ENCODE measurements at places on chromosomes 12 and 14.

GRCh38 chr14:35416108-35416750 lies 11.7 kb upstream of the NFKBIA start:
- DNase-seq = no peak

DNA sequence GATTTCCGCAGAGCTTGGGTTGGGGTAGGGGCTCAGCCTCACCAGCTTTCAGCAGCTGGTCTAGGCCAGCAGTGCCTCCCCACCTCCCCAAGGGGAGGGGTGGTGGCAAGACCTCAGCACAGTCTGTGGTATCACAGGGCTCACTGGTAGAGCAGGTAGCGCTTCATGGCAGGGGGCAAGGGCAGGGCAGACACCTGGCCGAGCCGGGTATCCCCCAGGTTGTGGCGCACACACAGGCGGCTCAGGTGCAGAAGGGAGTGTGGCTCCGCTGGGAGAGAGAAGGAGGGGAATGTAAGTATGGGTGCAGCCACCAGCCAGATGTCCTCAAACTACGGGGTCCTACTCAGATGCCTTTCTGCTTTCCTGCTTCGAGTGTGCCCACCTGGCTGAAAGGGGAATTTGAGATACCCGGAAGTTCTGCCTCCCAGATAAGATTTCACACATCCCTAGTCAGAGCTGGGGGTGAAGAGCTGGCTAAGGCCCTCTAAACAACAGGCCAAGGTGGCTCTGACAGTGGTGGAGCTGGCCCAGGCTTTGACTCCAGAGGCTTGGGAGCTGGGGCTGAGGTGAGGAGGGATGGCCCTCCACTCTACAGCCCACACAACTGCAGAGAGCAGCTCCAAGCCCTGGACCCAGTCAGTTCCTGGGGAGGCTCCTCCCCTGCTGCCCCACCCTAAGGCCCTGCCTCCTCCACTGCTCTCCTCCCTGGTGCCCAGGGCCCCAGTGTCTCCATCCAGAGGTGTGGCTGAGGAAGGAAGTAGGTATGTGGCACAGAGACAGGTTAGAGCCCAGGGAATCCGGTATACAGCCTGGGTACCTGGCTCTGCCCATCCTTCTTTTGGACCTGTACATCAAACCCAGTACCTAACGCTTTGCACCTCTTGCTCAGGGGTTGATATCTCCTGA lies 1.8 kb downstream of the SPSB2 start:
- DNase-seq = peak; percentile 62

GRCh38 chr14:105944632-105945610 lies 418.5 kb downstream of the TMEM121 start:
- no peak for DNase-seq

GRCh38 chr14:99286761-99287160 lies 14.8 kb upstream of the BCL11B start:
- no peak for DNase-seq

GRCh38 chr14:32009221-32009975 lies 67.7 kb upstream of the ARHGAP5 start:
- DNase-seq = no peak

DNA sequence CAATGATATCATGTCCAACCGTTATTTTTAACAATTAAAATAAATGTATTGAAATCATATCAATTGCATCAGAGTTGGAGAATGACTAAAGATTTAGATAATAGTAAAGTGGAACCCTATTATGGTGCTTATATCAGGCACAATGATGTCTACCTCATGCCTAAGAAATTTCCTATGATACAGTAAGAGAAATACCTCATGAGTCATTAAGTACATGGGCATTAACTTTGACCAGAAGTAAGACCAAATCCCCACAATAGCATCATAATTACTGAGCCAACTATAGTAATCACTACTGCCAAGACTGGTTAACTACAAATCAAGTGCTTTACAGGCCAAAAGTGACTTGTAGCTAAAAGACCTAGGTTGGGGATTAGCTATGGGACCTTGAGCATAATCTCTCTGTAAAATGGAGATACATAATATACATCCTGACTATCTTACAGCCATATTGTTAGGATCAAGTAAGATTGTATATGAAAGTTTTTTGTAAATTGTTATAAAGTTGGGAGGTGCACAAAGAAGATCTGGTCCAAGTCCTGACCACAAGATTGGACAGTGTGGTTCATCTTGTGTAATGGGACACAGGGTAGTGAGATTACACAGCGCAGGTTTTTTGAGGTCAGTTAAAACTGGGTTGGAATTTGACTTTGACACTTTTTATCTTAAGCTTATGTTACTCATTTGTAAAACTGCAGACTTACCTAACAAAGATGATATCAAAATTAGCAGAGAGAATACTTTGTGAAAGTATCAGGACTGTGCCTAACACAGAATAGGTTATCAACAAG lies 60.5 kb downstream of the ERGIC2 start:
- no peak for DNase-seq

GRCh38 chr12:92255741-92256140 lies 110.1 kb upstream of the BTG1 start:
- no peak for DNase-seq

- no peak for DNase-seq
Measured at GRCh38 chr12:10753059-10753458, 29.9 kb upstream of the YBX3 start.

- no peak for DNase-seq
Measured at GRCh38 chr12:14710632-14711320, 14.4 kb upstream of the GUCY2C start.

DNA sequence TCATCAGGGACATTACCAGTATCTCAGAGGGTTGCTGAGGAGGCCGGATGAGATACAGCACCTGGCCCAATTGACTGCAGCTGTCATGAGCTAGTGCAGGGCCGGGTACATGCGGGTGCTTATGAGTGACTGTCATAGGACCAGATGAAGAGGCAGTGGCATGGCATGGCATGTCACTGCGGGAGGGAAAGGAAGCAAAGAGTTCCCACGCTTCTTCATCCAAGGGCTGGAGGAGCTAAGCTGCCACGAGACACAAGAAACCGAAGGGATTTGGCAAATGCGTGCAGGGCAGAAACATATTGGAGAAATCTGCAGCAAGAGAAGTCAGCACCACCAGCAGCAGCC lies 10.7 kb upstream of the GPX2 start:
- DNase-seq = no peak

DNA sequence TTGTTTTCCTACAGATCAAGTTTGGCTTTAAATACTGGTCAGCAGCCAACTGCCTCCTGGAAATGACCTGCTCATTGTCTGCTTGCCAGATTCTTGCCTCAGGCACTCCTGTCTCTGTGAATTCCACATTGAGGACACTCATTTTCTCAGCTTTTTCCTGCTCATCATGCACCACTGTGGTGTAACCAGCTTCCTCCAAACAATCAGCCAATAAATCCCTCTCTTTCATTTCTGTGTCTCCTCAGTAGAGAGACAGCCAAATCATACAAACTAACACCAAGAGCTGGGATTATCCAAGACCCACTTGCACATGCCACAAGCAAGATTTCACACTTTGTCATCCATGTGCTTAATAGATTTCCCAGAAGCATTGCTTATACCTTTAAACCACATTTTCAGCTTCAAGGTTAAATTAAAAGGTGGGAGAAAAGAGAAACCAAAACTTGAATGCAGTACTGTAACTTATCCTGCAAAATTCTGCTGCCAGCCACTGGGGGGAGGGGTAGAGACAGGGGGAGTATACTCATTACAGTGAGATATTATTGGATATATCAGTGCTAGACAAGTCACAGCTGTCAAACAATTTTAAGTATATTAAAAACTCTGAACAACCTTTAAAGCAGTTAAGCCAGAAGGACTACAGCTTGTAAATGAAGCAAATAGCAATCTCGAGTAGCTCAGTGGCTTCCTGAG lies 105.0 kb downstream of the PPP2R5E start:
- peak; percentile 29 for DNase-seq

DNA sequence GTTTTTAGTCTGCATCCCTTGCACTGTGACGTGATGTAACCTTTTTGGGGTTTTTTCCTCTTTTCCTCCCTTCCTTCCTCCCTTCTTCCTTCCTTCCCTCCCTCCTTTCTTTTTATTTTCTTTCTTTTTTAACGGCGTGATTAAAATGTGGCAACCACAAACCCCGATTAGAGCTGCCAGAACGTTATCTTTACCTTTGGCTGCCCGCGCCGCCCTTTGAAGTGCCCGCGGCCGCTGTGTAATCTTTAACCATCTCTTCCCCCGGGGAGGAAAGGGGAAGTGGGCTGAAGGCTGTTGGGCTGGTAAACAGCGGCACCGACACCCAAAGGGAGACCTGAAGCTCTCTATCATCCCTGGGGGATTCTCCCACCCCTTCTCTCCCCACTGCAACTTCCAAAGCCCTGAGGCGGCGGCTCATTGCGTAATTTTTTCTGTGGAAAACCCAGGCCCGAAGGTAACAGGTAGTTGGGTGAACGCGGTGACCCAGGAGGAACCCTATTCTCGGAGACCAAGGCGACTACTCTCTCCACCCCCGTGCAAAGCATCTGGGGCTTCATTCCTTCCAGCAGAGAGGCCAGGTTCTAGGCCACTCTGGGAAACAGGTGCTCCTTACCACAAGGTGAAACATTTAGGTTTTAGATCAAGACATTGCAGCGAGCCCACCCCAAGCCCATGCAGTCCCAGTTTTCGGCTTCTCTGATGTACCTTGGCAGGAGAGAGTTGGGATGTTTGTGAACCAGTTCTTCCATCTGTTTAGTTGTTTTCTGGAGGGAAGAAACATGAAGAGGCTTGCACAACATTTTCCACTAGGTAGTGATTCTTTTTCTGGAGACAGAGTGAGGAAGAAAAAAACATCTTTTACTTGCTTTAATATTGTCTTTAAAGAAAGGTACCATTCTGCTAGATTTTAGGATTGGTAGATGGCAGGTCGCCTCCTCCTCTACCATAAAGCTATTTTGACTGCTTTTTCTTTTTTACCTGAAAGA lies 1.5 kb downstream of the LGR5 start:
- DNase-seq = peak; percentile 26

DNA sequence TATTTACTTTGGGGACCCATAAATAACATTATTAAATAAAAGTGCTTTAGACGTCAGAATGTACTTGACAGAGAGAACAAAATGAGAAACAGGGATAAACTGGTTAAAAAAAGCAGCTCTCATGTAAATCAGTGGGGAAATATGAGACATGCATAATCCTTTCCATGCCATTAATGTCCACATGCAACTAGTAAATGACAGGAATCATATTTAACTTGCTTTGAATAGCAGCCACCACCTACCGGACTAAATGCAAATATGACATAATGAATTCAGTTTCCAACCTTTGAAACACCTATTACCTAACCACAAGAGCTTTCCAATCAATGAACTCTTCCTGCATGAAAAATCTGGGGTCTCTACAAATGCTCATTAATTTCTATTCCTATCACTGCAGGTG lies 19.6 kb downstream of the FGD6 start:
- no peak for DNase-seq

DNA sequence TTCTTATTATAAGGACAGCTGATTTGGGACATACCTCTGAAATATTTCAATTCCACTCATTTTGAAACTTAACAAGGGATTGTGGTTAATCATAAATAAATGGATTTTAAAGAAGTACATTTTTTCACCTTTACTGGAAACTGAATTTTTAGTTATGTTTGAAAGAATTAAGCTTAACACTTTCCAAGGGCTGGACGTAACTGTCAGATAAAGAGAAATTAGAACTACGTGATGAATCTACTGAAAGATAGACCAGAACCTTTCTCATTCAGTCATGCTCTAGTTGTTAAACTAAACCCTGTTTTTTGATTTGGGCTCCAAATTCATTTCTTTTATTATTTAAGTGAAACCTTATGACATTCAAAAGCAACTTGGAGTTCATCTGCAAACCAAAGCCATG lies 1892.1 kb upstream of the SEL1L start:
- no peak for DNase-seq

DNA sequence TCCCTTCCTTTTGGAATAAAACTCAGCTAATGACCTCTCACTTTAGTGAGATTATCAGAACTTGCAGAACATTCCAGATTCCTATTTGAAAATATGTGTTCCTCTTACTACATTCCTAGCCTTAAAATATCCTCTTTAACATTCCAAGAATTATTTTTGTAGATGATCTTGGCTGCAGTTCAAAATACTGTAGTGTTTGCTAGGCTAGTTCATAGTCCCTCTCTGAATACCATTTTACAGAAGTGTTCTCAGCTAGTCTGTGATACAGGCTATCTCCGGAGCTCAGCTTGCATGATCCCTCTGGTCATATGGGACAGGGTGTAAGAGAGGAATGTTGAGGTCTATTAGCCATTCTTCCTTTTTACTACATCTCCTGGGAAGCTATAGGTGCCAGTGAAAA lies 17.6 kb upstream of the GPR33 start:
- no peak for DNase-seq

DNA sequence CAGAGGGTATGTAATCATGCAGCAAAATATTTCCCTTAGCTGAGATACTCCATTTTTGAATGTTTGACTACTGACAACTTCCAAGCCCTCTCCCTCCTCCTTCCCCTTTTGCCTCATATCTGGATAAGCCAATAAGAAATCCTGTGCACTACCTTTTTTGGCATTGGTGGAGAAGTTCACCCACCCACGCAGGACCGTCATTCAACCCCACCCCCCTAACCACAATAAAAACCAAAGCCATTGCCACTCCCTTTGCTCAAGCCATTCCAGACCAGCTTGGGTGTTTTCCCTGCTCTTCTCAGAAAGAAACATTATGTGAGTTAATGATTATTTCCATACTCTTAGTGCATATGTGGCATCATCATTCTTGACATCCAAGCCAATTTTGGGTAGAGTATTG lies 176.7 kb downstream of the PTPN11 start:
- DNase-seq = no peak

DNA sequence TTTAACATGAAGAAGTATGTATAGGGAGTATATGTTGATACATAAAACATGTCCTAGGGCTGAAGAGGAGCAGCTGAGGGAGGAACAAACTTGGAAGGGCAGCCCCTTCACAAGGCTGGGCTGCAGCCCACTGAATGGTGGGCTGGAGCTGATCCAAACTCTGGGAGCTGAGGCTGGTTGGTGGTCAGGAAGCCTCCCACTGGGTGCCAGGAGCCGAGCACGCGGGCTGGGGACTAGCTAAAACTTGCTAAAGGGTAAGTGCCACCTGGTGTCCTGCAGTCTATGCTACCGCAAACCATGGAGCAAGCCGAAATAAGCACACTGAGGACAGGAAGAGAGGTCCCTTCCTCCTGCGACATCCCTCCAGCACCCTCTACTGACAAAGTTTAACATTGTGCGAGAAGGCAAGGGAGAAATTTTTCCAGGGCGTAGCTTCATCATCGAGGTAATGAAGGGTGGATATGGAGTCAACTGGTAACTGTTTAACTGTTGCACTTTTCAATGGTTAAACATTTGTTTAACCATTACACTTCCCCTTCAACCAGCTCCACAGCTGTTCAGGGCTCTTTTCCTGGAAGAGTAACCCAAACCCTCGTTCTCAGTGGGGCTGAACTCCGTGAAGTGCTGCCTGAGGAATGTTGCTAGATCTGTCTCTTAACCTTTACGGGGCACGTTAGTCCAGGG lies 42.2 kb downstream of the EGLN3 start:
- peak; percentile 45 for DNase-seq

- DNase-seq = no peak
Measured at GRCh38 chr12:21580748-21581516, 23.7 kb downstream of the GYS2 start.

DNA sequence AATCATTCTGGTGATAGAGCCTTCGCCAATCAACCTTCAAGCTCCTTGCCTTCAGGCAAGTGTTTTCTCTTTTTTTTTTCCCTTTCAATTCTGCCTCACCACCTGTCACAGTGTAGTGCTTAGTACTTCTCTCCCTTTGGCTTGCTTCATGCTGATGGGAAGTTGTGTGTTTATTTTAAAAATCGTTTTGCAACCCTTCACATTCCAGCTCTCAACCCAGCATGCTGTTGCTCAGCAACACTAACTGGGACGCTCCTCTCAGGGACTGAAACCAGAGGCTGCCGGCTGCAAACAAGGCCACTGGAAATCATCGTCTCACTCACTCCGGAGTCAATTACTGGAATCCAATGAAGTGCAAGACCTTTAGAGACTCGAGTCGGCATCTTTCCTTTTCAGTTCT lies 342.7 kb downstream of the PRKD1 start:
- peak; percentile 1 for DNase-seq

Data from H7 (cell line).